ENCODE measurements at places on chromosomes 3 and 15.

- DNase-seq, result peak; percentile 26
Measured at GRCh38 chr15:63277893-63278456, 570 bp downstream of the APH1B start.

- DNase-seq, result peak; percentile 69
Measured at GRCh38 chr15:75821786-75822345, 21.4 kb upstream of the UBE2Q2 start.

DNA sequence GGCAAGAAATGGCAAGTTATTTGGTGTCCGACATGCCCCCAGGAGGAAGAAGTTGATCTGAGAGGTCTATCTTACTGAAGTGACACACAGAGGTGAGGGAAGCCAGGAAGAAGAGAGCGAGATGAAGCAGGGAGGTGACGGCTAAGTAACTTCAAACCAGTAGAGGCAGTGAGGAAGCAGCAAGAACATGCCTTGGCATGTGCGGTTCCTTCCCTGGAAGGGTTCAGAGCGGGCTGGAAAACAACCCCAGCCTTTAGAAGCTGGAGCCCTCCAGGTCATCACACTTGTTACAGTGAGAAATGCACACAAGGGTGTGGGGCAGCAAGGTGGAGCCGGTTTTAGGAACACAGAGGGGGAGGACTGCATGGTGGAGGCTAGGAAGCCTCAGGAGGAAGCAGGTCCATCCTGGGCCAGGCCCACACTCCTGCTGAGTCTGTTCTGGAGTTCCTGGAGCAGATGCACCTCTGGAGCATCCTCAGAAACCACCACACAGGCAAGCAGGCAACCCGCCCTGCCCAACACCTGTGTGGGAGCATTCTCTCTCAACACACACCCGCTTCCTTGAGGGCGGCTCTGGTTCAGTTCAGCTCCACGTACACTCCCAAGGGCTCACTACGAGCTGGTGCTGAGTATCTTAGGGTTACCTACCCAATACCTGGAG lies 47.1 kb downstream of the POC1A start:
- DNase-seq, result peak; percentile 89

- DNase-seq, result no peak
Measured at GRCh38 chr3:53104762-53105161, 25.5 kb downstream of the RFT1 start.

- DNase-seq, result no peak
Measured at GRCh38 chr3:64974401-64974800, 286.6 kb upstream of the ADAMTS9 start.

GRCh38 chr3:115279939-115280338 lies 132.9 kb upstream of the ZBTB20 start:
- DNase-seq, result no peak

DNA sequence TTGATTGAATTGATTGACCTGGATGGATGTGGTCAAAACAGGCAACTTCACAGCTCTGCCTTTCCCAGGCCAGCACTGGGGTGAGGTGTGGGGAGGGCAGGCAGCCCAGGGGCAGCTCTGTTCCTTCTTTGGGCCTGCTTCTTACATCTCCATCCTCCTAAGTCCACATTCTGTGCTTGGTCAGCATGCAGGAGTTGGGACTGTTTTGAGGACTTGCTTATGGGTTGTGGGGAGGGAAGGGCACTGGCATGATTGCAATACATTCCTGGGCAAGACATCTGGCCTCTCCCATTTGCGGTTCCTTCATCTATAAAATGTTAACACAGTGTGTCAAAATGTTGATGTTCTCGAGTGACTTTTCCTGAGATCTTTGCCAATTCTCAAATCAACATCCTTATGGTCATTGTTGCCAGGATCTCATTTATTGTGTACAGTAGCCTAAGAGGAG lies 84.1 kb downstream of the ST6GAL1 start:
- no peak for DNase-seq

DNA sequence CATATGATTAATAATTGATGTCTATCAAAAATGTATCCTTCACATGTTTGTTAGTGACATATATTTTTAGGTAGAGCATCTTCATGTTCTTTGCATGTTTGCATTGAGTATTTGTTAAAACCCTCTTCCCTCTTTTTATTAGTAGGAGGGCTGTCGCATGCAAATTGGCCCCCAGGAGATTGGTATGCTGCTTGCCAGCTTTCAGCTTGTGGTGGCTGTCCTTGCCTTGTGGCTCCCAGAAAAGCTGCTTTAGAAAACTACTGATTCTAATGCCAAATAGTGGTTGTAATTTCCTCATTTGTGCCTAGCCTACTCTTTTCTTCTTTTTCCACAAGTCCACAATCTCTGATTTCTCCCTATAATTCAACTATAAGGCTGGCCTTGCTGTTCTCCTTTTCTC lies 886.8 kb downstream of the VGLL3 start:
- DNase-seq, result no peak

DNA sequence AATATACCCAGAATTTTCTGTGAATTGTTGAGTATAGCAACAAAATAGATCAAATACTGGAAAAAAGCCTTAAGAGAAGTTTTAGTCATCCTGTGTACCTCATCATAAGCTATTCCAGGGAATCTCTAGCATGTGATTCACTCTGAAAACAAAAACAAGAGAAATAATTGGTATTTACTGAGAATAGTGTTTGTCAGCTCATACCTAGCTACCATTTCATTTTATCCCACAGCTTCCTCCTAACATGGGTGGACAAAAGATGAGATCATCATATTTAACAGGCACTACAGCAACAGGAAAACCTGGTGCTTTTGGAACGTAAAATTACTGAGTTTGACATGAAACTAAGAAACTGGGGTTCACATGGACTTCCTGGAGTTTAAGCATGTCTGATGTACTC lies 753.5 kb upstream of the NECTIN3 start:
- DNase-seq, result peak; percentile 56

GRCh38 chr3:128014548-128014947 lies 37.7 kb upstream of the SEC61A1 start:
- no peak for DNase-seq

- no peak for DNase-seq
Measured at GRCh38 chr3:123357275-123357674, 91.6 kb downstream of the ADCY5 start.

DNA sequence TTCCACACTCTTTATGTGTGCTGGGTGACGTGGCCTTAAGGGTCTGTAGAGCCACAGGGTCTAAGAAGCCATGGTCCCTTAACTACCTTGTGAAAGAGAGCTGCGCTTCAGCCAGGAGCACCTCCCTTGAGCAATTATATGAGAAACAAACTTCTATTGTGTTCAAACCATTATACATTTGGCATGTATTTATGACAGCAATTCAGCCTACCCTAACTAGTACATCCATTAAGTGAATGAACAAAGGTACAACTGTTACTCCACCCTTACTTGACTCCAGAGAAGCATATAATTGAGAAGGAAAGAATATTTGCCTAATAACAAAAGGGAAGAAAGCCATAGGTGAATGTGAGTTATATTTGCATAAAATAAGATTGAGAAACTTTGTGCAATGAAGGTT lies 69.8 kb upstream of the BOC start:
- no peak for DNase-seq

DNA sequence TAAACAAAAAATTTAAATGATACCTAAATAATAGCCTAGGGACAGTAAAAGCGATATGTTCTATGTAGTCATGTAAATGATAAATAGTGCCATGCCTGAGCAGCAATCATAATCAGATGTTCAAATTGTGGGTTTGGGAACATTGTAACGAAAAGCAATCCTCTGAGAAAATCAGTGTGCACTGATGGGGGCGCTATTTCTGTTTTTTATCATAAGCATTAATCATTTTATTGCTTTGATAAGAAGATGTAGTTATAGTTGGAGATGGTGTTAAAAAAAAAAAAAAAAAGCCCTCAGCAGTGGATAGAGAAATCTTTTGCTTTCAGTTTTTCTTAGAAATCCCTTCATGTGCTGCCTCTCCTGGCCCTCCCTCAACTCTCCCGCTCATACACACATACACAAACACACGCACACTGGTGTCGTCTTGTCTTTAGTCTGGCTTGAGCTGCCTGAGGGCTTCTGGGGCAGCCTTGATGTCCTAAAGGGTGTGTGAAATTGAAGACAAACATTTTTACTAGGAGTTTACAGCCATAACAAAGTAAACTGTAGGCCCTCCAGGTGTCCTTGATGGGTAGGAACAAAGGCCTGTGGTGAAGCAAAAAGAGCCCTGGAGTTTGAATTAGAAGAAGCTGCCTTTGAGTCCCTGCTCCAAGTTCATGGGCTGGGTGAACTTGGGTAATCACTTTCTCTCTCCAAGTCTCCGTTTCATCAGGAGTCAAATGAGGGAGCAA lies 428.1 kb downstream of the SOX2 start:
- no peak for DNase-seq

DNA sequence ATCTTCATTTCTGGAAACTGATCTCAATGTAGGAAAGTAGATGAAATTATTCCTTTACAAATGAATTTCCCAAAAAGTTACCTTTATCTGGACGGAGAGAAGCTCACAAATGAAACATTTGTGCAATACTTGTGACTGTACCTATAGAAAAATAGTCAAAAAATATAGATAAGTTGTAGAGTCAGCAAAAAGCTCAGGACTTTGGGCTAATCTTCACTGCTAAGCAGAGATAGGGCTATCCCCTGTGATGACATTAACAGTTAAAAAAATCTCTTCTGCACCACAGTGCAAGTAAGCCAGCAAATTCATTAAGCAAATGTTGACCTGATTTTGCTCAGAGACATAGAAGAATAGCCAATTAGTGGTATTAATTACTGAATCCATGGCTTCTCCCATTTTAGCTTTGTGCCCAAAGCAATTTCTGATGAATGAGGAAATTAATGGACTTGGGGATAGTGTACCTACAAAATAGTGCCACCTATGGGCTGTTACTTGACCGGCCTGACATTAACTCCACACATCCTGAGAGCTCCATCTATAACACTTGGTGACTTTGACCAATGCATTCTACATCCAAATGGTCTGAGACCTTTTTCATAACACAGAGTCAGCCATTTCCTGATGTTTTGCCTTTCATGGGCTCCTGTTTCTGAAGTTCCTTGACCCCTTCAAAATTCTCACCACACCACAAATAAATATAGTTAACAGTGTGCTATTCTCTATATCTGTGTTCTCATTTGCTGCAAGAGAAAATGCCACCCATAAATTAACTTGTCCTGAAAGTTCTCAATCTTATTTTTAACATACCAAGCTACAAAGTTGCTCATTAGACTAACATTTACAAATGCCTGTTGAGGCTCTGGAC lies 105.0 kb downstream of the SSR3 start:
- DNase-seq, result peak; percentile 58

DNA sequence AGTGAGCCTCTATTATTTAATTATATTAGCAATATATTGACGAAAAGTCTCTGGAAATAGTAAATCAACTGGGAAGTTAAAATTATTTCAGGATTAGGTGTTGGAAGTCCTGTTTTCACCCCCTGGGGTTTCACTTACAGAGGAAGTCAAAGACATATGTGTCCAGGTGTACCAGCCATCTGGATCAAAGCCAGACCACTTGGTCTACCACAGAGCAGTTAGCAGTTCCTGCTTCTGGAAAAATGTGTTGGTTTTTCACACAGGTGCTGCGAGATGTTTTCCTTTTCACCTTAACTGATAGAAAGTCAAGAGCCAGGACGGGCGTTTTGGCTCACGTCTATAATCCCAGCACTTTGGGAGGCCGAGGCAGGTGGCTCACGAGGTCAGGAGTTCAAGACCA lies 13.1 kb downstream of the MME start:
- DNase-seq, result no peak

DNA sequence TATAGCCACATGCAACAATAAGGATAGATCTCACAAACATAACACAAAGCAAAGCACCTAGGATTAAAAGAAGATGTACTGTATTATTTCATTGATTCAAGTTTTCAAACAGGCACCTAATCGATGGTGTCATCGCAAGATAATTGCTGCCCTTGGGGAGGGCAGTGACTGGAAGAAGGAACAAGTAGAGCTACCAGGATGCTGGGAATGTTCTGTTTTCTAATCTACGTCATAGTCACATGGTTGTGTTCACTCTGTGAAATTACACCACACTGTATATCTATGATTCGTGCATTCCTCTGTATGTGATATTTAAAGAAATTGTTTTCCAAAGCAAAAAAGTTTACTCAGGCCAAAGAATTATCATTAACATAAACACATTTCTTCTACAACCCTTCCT lies 236.6 kb downstream of the FGF12 start:
- no peak for DNase-seq

DNA sequence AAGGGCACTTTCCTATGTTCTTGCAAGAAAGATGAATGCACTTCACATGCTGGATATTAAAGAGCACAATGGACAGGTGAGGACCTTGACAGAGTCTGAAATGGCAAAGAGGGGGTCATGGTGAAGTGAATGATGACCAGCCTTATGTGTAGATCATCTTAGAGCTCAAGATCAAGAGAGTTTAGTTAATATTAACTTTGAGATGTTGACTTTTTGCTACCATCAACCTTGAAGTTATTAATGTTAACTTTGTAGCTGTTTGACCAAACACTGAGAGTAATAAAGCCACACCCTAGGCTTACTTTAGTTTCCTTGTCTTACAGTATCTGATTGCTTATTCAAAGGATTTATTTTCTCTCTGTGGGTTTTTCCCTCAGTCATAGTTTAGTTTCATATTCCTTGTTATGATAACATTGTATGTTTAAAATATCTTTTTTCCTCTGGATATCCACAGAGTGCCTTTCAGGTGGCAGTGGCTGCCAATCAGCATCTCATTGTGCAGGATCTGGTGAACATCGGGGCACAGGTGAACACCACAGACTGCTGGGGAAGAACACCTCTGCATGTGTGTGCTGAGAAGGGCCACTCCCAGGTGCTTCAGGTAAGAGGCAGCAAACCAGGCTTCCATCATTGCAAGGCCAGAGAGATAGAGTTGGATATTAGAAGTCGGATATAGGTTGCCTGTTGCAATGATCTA lies 5.4 kb downstream of the NFKBIZ start:
- no peak for DNase-seq

GRCh38 chr3:138003069-138003468 lies 6.9 kb upstream of the CLDN18 start:
- no peak for DNase-seq

- DNase-seq, result no peak
Measured at GRCh38 chr15:89426500-89426899, 69.9 kb downstream of the RHCG start.

DNA sequence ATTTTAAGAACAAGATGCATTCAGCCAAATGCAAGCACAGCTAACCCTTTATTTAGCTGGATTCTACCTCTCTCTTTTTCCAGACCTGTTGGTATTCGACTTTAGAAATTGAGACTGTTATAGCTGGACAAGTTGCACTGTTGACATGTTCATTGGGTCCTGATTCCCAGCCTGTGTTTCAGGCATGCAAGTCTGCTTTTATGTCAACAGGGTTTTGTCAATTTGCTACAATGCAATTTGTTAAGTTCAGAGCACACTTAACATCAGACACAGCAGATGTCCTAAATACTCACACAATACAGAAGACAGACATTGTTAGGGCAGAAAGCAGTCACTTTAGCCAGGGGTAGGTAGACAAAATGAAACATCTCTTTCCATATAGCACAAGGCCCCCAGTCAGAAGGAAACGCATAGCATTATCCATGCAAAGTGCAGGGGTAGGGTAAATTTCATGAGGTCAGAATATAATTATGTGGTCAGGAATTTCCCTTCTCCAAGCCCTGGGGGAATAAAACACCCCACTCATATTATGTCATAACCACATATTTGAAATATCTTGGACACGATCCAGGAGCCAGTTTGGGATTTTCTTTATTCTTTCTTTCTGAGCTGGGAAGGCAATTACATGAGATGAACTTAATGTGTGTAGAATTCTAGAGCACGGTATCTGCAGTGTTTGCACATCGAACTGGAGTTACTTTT lies 504.1 kb downstream of the NTRK3 start:
- peak; percentile 81 for DNase-seq
